Activated CD8-positive, alpha-beta memory T cell treated with anti-CD3 and anti-CD28 coated beads for 1 hour (primary cell): ENCODE measurements at places on chromosomes 7 and 10.
A peak's percentile ranks its signal among the peaks of the same experiment; 100 is the strongest.

DNA sequence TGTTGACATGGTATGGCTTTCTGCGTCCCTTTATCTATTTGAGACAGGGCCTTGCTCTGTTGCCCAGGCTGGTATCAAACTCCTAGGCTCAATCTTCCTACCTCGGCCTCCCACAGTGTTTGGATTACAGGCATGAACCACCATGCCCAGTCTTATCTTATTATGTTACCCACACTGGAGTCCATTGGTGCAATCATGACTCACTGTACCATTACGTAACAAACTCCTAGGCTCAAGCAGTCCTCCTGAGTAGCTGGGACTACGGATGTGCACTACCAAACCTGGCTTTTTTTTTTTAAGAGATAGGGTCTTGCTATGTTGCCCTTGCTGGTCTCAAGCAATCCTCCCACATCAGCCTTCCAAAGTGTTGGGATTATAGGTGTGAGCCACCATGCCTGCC, 66.7 kb downstream of the CCDC3 start:
- no peak for DNase-seq

DNA sequence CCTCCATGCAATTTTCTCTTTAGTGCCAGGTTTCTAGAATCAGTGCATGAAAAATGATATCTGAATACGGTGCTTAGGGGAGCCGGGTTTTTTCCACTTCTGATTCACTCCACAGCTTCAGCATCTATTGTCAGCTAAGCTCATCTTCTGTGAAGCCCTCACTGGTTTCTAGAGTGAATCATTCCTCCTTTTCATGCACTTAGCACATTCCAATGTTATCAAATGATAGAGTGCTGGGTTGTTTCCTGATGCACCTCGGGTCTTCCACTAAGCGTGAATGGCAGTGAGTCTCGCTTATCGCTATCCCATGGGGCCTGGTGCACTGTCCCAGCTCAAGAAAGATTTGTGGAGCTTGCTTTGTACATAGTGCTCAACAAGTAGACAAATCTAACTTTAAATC, 170.9 kb upstream of the RHEB start:
- no peak for DNase-seq

GRCh38 chr10:77849039-77849664, 77.4 kb downstream of the DLG5 start:
- no peak for DNase-seq

GRCh38 chr7:139714163-139714901, 63.5 kb downstream of the HIPK2 start:
- no peak for DNase-seq

DNA sequence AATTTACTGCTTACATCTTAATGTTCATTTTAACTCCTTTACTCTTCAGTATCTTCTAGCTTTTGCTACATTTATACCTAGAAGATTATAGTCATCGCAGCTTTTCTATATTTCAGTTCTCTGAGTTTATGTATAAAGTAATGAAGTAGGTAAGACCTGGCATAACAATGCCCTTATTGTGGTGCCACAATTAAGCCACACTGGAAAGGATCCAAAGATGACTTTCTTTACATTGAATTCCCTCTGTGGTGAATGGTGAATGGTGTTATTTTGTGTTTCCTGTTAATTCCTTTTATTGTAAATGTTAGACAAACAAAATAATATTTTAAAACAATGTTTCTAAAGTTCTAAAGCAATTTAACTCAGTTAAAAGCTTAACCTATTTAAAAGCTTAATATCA, 36.2 kb downstream of the SEMA3D start:
- DNase-seq, result no peak

DNA sequence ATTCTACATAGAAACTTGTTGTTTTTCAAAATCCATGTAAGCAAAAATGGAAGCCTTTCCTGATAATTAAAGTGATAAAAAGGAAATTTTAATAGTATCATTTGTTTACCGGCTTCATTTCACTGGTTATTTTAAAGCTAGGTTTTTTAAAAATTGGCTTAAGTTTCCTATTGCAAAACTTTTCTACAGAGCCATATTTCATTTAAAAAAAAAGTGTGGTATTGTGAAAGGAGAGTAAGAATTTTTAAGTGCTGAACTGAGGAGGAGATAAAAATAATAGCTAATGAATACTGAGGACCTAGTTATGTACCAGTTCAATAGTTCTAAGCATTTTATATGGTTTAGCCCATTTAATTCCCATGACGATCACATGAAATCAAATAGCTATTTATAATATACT, 172.2 kb upstream of the COL1A2 start:
- DNase-seq, result no peak

DNA sequence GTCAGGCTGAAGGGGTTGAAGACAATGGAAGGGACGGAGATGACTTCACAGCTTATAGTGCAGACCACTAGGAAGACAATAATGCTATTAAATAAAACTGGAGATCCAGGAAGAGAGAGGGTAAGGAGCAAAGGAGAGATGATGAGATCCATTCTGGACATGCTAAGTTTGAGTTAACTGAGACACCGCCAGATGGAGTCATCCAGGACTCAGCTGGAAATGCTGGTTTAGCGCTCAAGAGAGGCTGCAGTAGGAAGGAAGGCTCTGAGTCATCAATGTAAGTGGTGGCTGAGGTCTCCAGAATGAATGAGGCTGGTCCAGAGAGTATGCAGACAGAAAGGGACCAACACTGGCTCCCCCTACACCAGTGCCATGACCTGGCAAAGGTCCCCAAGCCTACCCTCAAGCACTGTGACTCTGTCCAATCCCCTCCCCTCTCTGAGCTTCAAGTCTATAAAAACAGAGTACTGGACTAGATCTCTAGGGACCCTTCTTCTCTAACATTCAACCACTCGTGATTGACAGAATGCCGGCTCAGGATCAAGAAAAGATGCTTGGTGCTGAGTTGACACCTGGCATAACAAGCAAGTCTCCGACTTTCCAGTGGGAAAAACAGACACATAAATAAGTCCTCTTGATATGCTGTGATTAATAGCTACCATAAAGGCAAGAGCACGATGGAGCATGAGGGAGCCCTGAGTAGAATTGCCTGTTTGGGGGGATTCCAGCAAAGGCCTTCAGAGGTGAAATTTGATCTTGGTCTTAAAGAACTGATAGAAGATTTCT, 8.9 kb downstream of the GFRA1 start:
- no peak for DNase-seq

DNA sequence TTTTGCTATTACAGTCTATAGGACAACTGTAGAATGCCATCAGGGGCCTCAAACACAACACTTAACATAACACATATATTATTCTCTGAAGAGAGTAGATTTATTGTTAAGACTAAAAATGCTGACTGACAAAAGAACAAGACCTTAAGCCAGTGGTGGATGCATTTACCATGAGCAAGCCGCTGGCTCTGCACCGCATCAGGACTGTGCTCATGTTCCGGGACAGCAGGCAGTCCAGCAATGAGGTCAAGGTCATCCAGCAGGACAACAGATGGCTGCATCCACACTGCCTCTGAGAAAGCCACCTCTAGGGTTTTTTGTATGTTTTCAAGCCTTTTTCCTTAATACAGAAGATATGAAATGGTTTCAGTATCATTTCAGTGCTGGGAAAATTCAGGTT, 23.8 kb downstream of the PEX1 start:
- no peak for DNase-seq

- DNase-seq, result no peak
Measured at GRCh38 chr10:21638681-21639080, 104.6 kb downstream of the MLLT10 start.

DNA sequence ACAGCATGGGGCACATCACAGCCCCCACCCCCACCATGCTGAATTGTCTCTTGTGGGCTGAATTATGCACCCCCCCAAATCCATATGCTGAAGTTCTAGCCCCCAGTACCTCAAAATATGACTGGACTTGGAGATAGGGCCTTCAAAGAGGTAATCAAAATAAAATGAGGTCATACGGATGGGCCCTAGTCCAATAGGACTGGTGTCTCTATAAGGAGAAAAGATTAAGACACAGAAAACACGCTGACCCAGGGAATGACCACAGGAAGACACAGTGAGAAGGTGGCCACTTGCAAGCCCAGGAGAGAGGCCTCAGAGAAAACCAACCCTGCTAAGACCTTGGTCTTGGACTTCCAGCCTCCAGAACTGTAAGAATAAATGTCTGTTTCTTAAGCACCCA, 106.4 kb upstream of the ARID5B start:
- DNase-seq, result no peak

GRCh38 chr10:116694243-116694926, 48.0 kb downstream of the HSPA12A start:
- no peak for DNase-seq

DNA sequence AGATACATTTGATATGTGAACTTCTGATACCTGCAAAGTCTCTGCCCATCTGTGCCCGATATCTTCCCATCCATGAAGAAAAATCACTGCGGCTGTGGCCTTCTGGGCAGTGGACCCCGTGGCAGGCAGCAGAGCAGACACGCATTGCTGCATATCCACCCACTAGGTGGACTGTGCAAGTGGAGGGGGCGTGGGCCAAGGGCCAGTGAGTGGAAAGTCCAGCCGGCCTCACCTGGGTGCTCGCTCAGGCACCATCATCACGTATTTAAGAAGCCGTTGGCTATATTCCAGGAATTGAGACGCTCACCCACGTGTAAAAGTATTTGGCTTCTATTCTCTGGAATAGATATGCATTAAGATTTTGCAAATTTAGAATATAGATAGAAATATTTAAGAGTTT, 30.8 kb upstream of the SLC13A1 start:
- DNase-seq, result no peak

- no peak for DNase-seq
Measured at GRCh38 chr7:139111811-139112301, 2.3 kb upstream of the ZC3HAV1 start.

DNA sequence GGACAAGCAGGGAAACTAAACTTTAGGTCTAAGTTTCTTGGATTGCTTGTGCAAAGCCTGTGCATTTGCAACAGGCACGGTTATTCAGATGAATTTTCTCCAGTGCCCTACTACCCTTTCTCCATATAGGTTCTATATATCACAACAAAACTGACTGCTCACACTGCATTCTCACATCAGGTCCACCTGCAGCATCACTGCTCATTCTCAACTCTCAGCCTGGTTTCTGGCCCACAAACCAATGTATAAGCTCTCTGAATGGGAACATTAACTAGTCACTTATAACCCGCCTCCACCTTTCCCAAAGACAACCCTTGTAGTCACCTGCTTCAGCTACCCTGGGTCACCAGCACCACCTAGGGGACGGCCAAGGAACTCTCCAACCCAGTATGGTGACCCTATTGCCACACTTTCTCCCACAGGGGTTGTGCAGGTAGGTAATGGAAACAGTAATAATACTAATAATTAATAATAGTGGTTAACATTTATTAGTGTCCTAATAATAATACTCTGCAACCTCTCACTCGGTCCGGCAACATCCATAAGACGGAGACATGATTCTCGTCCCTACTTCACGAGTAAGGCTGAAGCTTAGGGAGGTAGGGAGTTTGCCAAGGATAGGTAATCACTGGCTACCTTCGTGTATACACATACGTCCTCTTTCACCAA, 97.3 kb downstream of the CLEC2L start:
- DNase-seq, result peak; percentile 9

GRCh38 chr10:58275908-58276307, 6.9 kb downstream of the CISD1 start:
- no peak for DNase-seq

DNA sequence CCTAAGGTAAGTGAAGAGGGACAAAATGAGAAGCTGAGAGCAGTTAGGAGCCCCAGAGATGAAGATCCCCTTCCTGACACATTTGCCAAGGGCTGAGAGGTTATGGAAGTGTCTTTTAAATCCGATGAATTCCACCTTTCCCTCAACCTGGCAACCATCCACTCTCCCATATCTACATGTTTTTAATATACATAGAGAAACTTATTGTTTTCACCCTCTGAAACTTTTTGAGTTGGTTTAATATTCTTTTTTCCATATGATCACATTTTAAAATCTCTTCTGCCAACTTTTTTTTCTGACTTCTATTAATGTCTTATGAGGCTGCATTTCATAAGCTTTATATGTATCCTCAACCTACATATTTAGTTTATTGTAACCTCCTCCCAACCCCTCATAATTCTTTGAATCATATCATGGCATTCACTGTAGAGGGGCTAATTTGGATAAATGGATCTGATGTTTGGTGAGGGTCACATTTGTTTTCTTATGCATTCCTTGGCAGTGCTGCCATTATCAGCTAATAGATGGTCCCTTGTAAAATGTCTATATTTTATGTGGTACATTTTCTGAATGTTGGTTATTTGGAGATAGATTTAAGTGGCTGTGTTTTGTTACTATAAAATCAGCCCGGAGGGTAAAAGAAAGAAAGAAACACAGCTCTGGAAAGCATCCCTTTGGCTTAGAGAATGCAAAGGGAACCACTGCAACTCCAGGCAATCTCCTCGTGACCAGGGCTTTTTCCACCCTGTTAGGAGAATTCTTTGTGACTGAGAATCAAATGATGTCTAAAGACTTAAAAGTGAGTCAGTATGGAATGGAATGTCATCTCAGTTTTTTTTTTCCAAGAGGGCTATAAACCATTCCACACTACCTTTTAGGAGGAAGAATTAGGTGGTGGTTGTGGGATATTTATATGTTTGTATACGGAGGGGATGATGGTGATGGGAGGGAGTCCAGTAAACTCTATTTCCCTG, 334.4 kb downstream of the SUGCT start:
- no peak for DNase-seq

DNA sequence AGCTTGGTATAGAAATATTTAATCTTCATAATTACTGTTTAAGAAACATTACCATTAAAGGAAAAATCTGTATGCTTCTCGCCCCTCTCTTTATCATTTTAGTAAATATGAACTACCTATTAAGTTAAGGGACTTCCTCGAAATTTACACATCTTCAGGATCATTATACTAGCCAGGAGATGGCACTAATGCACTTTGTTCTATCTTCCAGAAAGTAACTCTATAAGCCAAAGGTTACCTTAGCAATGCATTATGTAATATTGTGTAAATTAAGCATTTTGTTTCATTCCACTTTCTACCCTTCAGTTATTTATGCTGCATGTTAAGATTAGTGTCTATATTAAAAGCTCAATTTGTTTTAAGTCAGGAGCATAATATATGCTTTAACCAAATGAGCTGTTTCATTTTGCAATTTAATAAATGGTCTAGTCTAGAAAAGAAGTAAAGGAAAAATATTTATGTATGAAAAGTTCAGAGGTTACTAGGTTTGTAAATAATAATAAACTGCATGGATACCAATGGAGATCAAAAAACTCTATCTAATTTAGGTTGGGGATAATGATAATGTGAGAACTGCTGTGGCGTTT, 128.5 kb downstream of the ANKRD7 start:
- DNase-seq, result no peak

GRCh38 chr10:109451879-109452278, 471.4 kb downstream of the XPNPEP1 start:
- DNase-seq, result no peak

- no peak for DNase-seq
Measured at GRCh38 chr7:119888251-119888650, 384.7 kb upstream of the KCND2 start.

DNA sequence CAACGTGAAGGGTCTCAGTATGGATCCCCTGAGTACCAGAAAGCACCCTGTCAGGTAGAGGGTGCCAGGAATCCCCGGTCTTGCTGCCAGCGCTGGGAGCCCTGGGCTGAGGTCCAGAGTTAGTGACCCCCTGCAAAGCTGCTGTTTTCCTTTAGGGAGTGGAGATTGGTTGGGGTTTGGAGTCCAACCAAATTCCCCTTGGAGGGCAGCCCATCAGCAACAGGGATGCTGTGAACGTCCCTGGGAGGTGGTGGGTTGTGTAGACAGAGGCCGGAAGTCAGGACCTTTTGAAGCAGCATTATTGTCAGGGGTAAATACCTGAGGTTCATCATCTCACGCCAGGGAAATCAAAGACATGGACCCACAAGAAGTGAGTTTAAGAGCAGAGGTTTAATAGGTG, 104.2 kb downstream of the COL26A1 start:
- DNase-seq, result no peak

- DNase-seq, result no peak
Measured at GRCh38 chr10:76089556-76090180, 658.2 kb downstream of the LRMDA start.
